ENCODE measurements at places on chromosomes 7 and 10. TPM values are rescaled to one million over a fixed set of nuclear protein-coding genes. Genes with fewer than 3 reads are reported as not detected.

DNA sequence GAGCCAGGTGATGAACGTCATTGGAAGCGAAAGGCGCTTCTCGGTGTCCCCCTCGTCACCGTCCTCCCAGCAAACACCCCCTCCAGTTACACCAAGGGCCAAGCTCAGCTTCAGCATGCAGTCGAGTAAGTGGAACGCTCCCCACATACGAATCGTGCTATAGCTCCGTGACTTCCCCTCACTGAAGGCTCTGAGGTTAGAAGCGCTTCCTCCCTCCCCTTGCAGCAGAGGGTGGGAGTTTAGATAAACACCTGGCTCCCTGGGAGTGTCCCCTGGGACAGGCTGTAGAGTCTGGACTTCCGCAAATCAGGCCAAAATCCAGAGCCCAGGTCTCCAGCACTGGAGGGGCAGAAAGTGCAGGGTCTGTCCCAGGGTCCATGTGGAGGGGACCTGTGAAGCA is 105.0 kb upstream of the NPS start:
- no peak overlapping the region for H3K27ac ChIP-seq
- H3K4me1 ChIP-seq, result no peaks in the 10 kb centered on the region
- H3K36me3 ChIP-seq, result no peaks in the 10 kb centered on the region
- no peak overlapping the region for H3K4me3 ChIP-seq

DNA sequence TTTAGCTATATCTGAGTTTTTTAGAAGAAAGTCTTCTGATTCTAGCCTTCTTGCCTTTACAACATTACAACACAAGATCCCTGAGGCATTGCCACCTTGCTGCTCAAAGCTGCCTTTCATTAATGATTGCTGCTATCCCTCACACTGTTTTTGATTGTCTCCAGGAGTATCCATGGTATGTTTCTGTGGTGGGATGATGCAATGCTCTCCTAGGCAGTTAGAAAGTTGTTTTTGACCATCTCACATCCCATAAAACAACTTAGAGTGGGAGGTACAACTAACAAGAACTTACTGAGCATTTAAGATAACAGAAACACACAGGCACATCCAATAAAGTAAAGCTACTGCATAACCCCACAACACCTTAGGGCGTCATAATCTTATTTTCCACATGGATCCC is 1156.0 kb upstream of the LRRTM3 start:
- DNase-seq, result no peak
- H3K4me3 ChIP-seq, result no peak overlapping the region
- H3K36me3 ChIP-seq, result no peaks in the 10 kb centered on the region
- H3K4me1 ChIP-seq, result no peaks in the 10 kb centered on the region
- H3K27ac ChIP-seq, result no peak overlapping the region
- H3K27me3 ChIP-seq, result no peaks in the 10 kb centered on the region

DNA sequence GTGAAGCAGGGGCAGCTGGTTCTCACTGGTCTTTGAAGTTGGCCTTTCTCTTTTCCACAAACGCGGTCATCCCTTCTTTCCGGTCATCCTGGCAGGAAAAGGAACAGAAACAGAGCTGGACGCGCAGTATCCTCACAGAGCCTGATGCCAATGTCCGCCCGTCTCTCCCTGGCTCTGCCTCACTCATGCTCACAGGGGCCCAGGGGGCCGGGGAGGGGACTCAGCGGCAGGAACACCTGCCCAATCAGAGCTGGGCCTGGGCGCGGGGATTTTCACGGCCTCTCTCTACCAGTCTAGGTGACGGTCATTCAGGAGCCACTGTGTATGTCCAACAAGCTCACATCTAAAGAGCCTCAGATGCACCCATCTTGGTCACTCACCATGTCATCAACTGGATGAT is 5.0 kb upstream of the FUOM start:
- peaks cover 6% of the 10 kb centered on the region for H3K4me1 ChIP-seq
- H3K27me3 ChIP-seq, result no peaks in the 10 kb centered on the region

DNA sequence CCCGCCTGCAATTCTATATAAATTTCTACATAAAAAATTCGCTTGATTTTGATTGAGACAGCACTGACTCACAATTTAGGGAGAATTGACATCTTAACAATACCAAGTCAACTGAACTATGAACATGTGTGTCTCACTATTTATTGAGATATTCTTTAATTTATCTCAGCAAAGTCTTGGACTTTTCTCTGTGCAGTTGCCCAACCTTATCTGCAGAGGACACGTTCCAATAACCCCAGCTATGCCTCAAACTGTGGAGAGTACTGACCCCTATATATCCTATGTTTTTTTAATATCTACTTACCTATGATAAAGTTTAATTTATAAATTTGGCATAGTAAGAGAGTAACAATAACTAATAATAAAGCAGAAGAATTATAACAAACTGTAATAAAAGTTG is 69.4 kb upstream of the PIP4K2A start:
- H3K27ac ChIP-seq, result no peak overlapping the region
- peaks cover 2% of the 10 kb centered on the region for H3K36me3 ChIP-seq
- H3K4me3 ChIP-seq, result no peak overlapping the region
- H3K27me3 ChIP-seq, result no peaks in the 10 kb centered on the region
- peaks cover 3% of the 10 kb centered on the region for H3K4me1 ChIP-seq

- no peak overlapping the region for H3K4me3 ChIP-seq
- H3K36me3 ChIP-seq, result no peaks in the 10 kb centered on the region
- no peak for DNase-seq
- H3K27ac ChIP-seq, result no peak overlapping the region
- no peaks in the 10 kb centered on the region for H3K27me3 ChIP-seq
Observed at GRCh38 chr10:132735341-132735775, 50.6 kb downstream of the NKX6-2 start.

DNA sequence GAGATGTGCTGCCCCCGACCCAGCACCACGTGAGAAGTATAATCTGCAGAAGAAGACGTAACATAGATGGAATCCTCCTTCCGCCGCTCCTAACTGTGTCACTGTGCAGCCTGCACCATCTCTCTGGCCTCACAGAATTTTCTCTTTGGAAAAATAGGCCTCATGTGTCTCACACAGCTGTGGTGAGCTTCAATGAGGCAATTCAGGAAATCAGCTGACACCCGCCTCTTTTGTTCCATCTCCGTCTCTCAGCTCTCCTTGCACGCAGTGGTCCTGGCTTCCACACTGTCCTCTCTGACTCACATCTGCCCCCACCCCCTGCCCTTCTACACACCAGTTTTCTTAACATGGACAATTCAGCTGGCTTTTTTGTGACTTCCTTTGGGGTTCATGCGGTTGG is 7.2 kb downstream of the C10orf90 start:
- peaks cover 5% of the 10 kb centered on the region for H3K4me1 ChIP-seq
- DNase-seq, result peak; percentile 24
- no peak overlapping the region for H3K27ac ChIP-seq
- H3K36me3 ChIP-seq, result no peaks in the 10 kb centered on the region
- no peak overlapping the region for H3K4me3 ChIP-seq

DNA sequence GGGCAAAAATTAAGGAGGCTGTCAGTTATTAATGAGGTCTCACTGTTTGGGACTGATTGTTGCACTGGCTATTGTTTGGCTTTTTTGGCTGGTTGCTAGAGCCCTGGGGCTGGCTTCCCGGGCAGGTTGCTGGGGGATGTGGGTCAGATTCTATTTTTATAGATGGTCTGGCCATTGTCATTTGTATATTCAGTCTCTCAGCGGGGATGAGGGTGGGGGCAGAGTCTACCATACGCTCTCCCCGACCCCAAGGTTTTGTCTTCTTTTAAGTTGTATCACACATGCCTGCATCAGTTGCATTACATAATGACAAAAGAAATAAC is 84.3 kb upstream of the GRB10 start:
- no peaks in the 10 kb centered on the region for H3K36me3 ChIP-seq
- H3K4me1 ChIP-seq, result peaks cover 3% of the 10 kb centered on the region
- DNase-seq, result no peak
- H3K27ac ChIP-seq, result no peak overlapping the region
- H3K4me3 ChIP-seq, result no peak overlapping the region

DNA sequence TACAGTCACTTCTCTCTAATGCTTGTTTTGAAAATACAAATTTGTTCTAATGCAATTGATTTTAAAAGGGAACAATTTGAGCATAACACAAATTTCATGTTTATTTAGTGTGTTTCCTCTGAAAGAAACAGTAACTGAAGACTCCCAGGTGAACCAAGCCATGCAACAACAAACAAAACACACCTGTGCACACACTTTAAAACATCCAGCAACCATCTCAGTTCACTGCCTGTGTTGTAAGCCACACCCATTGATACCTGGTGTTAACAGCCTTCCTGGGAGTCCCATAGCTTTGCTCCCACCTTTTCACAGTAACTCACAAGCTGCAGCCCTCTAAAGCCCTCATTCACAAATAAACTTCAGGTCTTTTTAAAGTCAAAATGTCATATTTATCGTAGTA is 89.3 kb downstream of the DOCK4 start:
- no peak overlapping the region for H3K4me3 ChIP-seq
- H3K36me3 ChIP-seq, result no peaks in the 10 kb centered on the region
- peaks cover 2% of the 10 kb centered on the region for H3K4me1 ChIP-seq
- H3K27ac ChIP-seq, result no peak overlapping the region

- no peak overlapping the region for H3K4me3 ChIP-seq
- no peaks in the 10 kb centered on the region for H3K27me3 ChIP-seq
- peaks cover 6% of the 10 kb centered on the region for H3K4me1 ChIP-seq
- DNase-seq, result no peak
Observed at GRCh38 chr10:97482381-97482780, 15.8 kb downstream of the MMS19 start.

Gene HMX2
- not detected for total RNA-seq

Gene THAP5
- total RNA-seq, result 34.9 TPM

Gene PLEKHS1
- 0.24 TPM for total RNA-seq

Gene CDK1
- 99.7 TPM for total RNA-seq

Gene UROS
- total RNA-seq, result 48.4 TPM

Gene SORCS1
- not detected for total RNA-seq

Data from activated naive CD8-positive, alpha-beta T cell treated with anti-CD3 and anti-CD28 coated beads for 36 hours (primary cell).